ENCODE measurements at places on chromosomes 11 and 22. TPM values are rescaled to one million over a fixed set of nuclear protein-coding genes. Genes with fewer than 3 reads are reported as not detected.
A peak's percentile ranks its signal among the peaks of the same experiment; 100 is the strongest.

- DNase-seq = peak; percentile 91
Measured at GRCh38 chr22:20021196-20022181, 579 bp downstream of the TANGO2 start.

Gene OR52E8
- not detected for polyA plus RNA-seq

DNA sequence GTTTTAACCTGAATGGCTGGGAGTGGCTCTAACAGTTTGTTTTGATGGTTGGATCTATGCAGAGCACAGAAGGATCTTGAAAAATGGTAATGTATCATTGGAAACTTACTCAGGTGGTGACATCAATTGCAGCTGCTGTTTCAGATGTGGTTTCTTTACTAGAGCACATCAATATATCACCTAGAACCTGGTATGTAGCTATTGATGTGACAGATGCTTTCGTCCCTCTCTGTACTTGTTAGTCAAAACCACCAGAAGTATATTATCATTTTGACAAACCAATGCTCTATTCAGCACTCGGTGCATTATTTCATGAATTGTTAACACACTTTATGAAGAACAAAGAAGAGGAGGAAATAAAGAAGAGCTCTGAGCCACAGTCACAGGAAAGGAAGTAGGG, 26.6 kb upstream of the SCN3B start:
- DNase-seq = no peak

GRCh38 chr11:70842701-70843100, 409.7 kb downstream of the SHANK2 start:
- DNase-seq = no peak

GRCh38 chr11:17734986-17735817, 621 bp downstream of the KCNC1 start:
- DNase-seq = peak; percentile 89

- peak; percentile 70 for DNase-seq
Measured at GRCh38 chr11:74678591-74679512, 52.4 kb downstream of the CHRDL2 start.

GRCh38 chr11:69152733-69153421, 2.9 kb upstream of the SMIM38 start:
- no peak for DNase-seq

Gene MUC5AC
- polyA plus RNA-seq = not detected

DNA sequence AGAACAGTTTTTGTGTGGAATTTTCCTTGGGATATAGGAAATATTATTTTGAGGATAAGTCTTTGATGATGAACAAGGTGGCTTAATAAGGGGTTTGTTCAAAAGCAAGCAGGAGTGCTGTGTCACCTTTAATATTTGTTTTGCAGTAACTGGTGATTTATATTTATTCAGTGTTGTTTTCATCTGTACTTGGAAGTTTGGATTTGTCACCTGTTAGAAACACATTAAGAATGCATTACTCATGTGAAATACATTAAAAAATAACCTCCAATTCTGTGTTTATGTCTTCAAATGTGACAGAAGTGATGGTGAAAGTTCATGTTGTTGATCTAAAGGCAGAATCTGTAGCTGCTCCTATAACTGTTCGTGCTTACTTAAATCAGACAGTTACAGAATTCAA, 70.5 kb downstream of the DKK3 start:
- DNase-seq = peak; percentile 47

GRCh38 chr11:124725719-124726105, 14.0 kb upstream of the NRGN start:
- DNase-seq = peak; percentile 63

GRCh38 chr11:46294365-46295309, 17.2 kb downstream of the CREB3L1 start:
- peak; percentile 95 for DNase-seq

DNA sequence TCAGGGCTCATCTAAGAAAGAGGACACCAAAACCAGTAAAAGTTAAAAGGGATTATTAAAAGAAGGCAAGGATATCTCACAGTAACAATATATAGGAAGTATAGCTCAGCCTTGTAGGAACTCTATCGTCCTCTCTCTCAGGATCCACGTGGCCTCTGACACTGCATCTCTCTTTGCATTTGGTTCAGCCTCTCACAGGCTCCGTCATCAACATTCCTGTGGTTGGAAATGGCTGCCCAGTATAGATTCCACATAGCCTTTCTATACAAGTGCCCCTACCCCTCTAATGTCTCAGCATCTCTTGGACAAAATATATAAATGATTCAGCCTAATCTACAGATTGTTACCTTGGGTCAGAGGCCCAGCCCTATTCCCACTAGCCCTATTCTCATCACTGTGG, 101.3 kb upstream of the DBX1 start:
- no peak for DNase-seq

GRCh38 chr22:37749226-37749625, 52.4 kb downstream of the TRIOBP start:
- no peak for DNase-seq

GRCh38 chr11:78210000-78210608, 21.4 kb downstream of the USP35 start:
- DNase-seq = no peak

Gene ANKK1
- not detected for polyA plus RNA-seq

- no peak for DNase-seq
Measured at GRCh38 chr22:17237038-17237668, 17.9 kb upstream of the ADA2 start.

Gene MPZL2
- not detected for polyA plus RNA-seq

DNA sequence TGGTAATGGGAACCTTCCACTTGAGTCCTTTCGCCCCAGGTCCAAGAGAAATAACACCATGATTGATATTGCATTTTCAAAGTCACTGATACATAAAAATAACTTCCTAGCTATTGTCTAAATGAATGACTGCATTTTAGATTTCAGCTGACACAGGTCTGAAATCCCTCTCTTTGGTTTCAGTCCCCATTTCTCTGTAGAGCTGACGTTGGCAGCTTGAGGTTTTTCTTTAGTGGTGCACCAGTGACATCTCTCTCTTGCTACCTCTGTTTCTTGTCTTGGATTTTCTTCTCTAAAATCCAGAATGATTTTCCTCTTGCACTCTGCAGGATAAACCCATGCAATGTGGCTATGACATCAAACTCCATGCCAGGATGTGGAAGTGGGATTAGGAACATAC, 31.7 kb upstream of the SORL1 start:
- no peak for DNase-seq

- DNase-seq = no peak
Measured at GRCh38 chr11:60974726-60975125, 3.2 kb downstream of the CD6 start.

DNA sequence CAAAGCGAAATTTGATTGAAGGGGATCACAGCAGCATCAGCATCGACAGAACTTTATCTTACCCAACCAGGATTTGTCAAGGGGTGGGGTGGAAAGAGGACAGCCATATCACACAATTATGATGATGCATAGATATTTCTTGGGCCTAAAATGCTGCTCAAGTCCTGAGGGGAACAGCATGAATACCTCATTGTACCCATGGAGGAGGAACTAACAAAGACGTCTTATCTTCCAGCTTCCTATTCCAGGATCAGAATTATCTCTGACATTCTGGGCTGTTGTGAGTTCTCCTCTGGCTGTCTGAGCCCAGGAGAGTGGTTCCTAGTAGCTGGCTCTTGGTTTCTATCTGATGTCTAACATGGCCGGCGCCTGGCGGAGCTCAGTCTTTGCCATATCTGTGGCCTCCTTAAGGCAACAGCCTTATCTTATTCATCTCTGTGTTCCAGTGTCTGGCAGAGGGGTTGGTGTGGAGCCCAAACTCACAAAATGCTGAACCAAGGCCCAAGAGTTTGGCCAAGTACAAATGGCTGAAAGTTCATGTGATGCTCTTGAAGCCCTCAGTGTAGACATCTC, 68.2 kb upstream of the TIMP3 start:
- DNase-seq = no peak

Gene P2RX6
- polyA plus RNA-seq = 2.2 TPM

Gene MUC6
- not detected for polyA plus RNA-seq
